ENCODE measurements at places on chromosomes 11 and 22. TPM values are rescaled to one million over a fixed set of nuclear protein-coding genes. Genes with fewer than 3 reads are reported as not detected.

MMP1 gene
- total RNA-seq, result not detected

C11orf91 gene
- 0.45 TPM for total RNA-seq

GRCh38 chr11:13143486-13144297 lies 133.9 kb upstream of the BMAL1 start:
- DNase-seq, result no peak
- H3K4me1 ChIP-seq, result no peaks in the 10 kb centered on the region
- no peaks in the 10 kb centered on the region for H3K36me3 ChIP-seq
- H3K27me3 ChIP-seq, result peaks cover 13% of the 10 kb centered on the region
- H3K4me3 ChIP-seq, result no peak overlapping the region
- H3K27ac ChIP-seq, result no peak overlapping the region

- no peak overlapping the region for H3K4me3 ChIP-seq
- no peak overlapping the region for H3K27ac ChIP-seq
- no peak for DNase-seq
- peaks cover 4% of the 10 kb centered on the region for H3K27me3 ChIP-seq
- no peaks in the 10 kb centered on the region for H3K36me3 ChIP-seq
- no peaks in the 10 kb centered on the region for H3K4me1 ChIP-seq
These were observed 425.5 kb downstream of the BRD1 start for GRCh38 chr22:49402169-49402568.

DNA sequence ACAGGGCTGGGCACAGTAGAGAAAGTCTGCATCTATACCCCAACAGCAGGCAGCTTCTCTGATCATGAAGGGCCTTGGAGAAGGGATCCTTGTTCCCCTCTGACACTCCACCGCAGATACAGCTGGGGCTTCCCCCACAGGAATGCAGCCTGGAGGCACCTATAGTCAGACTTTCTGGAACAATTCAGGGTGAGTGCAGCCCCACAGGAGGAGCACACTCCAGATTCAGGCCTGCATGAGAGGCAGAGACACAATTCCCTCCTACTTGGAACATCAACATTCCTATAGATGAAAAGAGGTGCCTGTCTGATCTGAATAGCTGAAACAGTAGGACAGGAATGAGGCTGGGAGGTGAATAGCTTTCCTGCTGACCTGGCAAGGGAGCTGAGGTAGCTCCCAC lies 1298.0 kb upstream of the CNTN5 start:
- no peak overlapping the region for H3K27ac ChIP-seq
- H3K4me1 ChIP-seq, result no peaks in the 10 kb centered on the region
- no peaks in the 10 kb centered on the region for H3K36me3 ChIP-seq
- H3K4me3 ChIP-seq, result no peak overlapping the region

GRCh38 chr11:8381871-8382396 lies 118.3 kb upstream of the LMO1 start:
- DNase-seq, result no peak
- H3K27ac ChIP-seq, result no peak overlapping the region
- no peaks in the 10 kb centered on the region for H3K36me3 ChIP-seq
- H3K4me1 ChIP-seq, result no peaks in the 10 kb centered on the region
- H3K4me3 ChIP-seq, result no peak overlapping the region

DNA sequence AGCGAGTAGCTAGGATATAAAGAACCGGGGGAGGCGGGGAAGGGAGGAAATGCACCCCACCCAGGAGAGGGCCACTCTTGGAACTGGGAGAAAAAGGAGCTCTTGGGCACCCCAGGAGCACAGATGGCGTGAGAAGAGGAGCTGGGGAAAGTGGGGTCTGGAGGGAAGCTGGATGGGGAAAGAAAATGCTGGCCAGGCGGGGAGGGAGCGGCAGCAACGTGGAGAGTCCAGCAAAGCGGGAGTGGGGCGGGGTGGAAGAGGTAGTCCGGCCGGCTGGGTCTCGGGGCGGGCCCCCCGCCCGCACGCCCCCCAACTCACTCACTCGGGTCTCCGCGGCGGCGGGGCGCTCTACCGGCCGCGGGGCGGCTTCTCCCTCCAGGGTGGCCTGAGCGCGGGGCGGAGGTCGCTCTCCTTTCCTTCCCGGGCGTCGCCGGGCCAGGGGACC lies 522 bp downstream of the TOB2 start:
- DNase-seq, result no peak
- H3K36me3 ChIP-seq, result peaks cover 7% of the 10 kb centered on the region
- peak overlapping the region; percentile 98 for H3K4me3 ChIP-seq
- H3K4me1 ChIP-seq, result peaks cover 50% of the 10 kb centered on the region

- peak overlapping the region; percentile 90 for H3K4me3 ChIP-seq
- H3K27ac ChIP-seq, result peak overlapping the region; percentile 90
- no peak for DNase-seq
These were observed 689 bp downstream of the TAF10 start for GRCh38 chr11:6611092-6611962.

CST6 gene
- total RNA-seq, result not detected

DNA sequence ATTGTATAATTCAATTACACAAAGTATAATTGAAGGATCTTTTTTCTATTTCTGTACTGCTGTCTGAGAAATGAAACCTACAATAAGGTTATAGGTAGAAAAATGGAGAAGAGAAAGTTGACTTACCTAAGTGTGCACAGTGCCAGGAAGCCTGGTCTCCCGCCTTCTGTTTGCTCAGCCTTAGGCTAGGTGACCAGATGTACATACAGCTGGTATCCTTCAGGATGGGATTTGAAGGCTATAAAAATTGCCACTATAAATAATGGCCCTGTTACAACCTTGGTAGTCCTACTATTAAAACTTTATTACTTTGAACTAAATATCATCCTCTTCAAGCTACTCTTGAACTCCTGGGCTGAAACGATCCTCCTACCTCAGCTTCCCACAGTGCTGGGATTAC lies 19.7 kb downstream of the OR51E2 start:
- H3K27me3 ChIP-seq, result peaks cover 5% of the 10 kb centered on the region
- H3K4me1 ChIP-seq, result no peaks in the 10 kb centered on the region
- H3K4me3 ChIP-seq, result no peak overlapping the region
- DNase-seq, result no peak
- no peaks in the 10 kb centered on the region for H3K36me3 ChIP-seq

DNA sequence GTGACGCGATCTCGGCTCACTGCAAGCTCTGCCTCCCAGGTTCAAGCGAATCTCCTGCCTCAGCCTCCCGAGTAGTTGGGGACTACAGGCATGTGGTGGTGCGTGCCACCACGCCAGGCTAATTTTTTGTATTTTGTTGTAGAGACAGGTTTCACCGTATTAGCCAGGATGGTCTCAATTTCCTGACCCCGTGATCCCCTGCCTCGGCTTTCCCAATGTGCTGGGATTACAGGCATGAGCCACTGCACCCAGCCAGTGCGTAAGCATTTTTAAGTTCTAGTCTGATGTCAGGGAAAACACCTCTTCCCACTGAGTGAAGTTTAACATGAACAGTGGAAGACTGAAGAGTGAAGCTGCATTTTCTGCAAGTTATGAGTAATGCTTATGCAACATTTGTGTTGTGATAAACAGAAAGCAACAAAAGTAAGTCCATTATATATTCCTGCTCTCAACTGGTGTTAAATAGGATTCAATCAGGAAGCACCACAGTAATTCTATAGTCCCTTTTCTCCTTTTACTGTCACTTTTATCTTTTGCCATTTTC lies 1219.8 kb upstream of the RAG2 start:
- no peaks in the 10 kb centered on the region for H3K27me3 ChIP-seq
- no peaks in the 10 kb centered on the region for H3K4me1 ChIP-seq
- DNase-seq, result no peak
- H3K36me3 ChIP-seq, result no peaks in the 10 kb centered on the region
- no peak overlapping the region for H3K27ac ChIP-seq

GRCh38 chr11:28615542-28615941 lies 507.4 kb downstream of the METTL15 start:
- no peak for DNase-seq
- no peak overlapping the region for H3K4me3 ChIP-seq
- H3K4me1 ChIP-seq, result no peaks in the 10 kb centered on the region
- no peak overlapping the region for H3K27ac ChIP-seq
- H3K36me3 ChIP-seq, result no peaks in the 10 kb centered on the region

PARVA gene
- total RNA-seq, result 0.08 TPM

IFITM10 gene
- 1.7 TPM for total RNA-seq

- H3K4me1 ChIP-seq, result peaks cover 13% of the 10 kb centered on the region
- peaks cover 5% of the 10 kb centered on the region for H3K36me3 ChIP-seq
- H3K27ac ChIP-seq, result no peak overlapping the region
- H3K4me3 ChIP-seq, result peak overlapping the region; percentile 51
- no peaks in the 10 kb centered on the region for H3K27me3 ChIP-seq
These were observed 91.3 kb upstream of the KCNQ1OT1 start for GRCh38 chr11:2791139-2791520.

DNA sequence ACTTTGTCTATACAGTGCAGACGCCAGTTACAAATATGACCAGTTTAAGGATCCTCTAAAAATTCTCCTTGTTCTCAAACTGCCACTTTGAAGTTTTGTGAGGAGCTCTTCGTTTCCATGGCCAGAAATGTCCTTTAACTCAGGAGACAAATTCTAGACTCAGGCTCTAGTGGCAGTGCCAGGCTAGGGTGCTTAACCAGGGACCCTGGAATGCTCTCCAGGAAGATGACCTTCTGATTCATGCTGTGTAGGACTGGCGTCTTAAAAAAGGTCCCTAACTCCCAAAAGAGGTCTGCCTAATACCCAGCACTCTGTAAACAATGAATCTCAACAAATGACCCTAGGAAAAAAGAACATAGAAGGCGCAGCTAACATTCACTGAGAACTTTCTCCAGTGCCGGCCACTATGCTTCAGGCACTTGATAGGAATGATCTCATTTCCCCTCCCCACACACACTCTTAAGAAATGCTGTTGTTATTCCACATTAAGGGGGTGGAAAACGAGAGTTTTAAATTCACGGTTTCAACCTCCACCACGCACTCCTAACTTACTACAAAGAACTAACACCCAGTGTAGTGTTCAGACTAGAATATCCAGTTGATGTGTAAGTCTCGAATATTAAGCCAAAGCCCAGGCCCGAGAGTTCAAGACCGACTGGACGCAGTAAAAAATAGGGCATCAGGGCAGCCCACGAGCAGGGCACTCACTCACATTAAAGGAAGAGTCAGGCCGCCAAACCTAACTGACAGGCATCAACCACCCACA lies 747 bp downstream of the NXF1 start:
- H3K27ac ChIP-seq, result peak overlapping the region; percentile 73
- peak overlapping the region; percentile 70 for H3K4me3 ChIP-seq
- no peaks in the 10 kb centered on the region for H3K27me3 ChIP-seq

UNC93B1 gene
- 21.3 TPM for total RNA-seq

Measured in CD4-positive, alpha-beta T cell (primary cell).